ENCODE measurements at places on chromosomes 7 and 10.

DNA sequence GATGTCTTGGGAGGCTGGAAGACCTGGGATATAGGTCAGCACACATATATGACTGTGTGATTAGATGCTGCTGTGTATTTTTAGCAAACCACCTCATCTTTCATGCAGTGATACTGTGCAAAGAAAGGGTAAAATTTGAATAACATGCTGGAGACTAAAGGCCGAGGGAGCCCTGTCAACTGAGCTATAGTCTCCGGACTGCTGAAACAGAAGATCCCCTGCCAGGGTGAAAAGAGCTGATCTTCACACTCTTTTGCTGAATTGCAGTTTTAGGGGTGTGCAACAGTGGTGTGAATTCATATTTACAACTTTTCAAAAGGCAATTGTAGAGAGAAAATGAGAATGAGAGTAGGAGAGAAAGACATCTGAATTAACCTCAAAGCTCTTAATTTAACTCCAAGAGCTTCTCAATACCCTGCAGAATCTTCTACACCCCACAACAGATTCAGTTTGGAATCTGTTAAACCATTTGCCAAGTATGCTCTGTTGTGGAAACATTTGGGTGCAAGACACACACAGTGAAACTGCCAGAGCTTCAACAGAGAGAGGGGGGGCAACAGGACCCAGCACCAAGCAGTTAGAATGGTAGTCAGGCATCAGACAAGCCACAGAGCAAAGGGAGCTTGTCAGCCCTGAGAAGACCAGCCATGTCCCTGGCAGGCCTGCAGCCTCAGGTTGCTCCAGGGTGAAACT is 190.1 kb upstream of the STK17A start:
- DNase-seq: no peak

GRCh38 chr7:124647630-124648306 is 117.8 kb downstream of the GPR37 start:
- no peak for DNase-seq

- peak; percentile 74 for DNase-seq
Observed at GRCh38 chr10:88254091-88254490, 329.0 kb downstream of the RNLS start.

- no peak for DNase-seq
Observed at GRCh38 chr10:19993714-19994315, 177.6 kb downstream of the PLXDC2 start.

GRCh38 chr10:122181876-122182275 is 89.2 kb upstream of the BTBD16 start:
- DNase-seq: no peak

GRCh38 chr10:70560511-70560941 is 42.0 kb downstream of the PRF1 start:
- DNase-seq: peak; percentile 25

GRCh38 chr10:1292611-1293031 is 236.4 kb downstream of the WDR37 start:
- no peak for DNase-seq

- DNase-seq: no peak
Observed at GRCh38 chr7:88344956-88345832, 38.5 kb upstream of the STEAP4 start.

DNA sequence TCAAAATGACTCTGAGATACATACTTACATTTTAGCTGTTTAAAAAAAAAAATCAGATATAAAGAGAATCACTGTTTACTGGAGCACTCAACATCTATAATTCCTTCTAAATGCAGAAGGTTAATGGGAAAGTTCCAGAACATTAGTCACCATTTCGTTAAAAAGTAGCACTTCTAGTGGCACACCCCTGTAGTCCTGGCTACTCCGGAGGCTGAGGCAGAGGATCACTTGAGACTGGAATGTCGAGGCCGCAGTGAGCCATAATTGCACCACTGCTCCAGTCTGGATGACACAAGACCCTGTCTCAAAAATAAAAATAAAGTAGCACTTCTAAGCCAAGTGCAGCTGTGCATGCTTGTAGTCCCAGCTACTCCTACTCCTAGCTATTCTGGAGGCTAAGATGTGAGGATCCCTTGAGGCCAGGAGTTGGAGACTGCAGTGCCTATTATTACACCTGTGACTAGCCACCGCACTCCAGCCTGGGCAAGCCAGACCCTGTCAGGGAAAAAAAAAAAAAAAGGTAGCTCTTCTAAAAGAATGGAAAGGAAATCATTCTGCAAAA is 2.2 kb downstream of the FGFBP3 start:
- DNase-seq: no peak

- DNase-seq: no peak
Observed at GRCh38 chr10:112525200-112525599, 78.2 kb downstream of the VTI1A start.

GRCh38 chr10:17278607-17279240 is 50.7 kb downstream of the VIM start:
- no peak for DNase-seq

Measured in RWPE2 (cell line).